ENCODE measurements at places on chromosomes 12 and 14.

DNA sequence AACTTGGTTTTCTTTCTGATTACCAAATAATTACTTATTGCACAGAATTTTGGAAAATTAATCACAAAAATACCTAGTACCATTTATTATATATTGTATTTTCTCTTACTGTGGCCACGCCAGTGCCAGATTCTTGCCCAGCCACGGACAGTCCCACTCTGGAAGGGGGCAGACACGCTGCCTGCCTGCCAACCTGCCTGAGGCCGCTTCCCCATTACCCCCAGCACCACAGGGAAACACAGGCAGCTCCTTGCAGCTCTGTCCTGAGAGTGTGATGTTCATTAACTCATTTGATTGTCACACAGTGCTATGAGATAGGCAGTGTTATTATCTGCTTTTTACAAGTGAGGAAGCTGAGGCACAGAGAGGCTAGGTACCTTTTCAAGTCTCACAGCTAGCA lies 46.8 kb downstream of the CACNA1C start:
- no peak for DNase-seq

GRCh38 chr12:106580671-106581508 lies 1.9 kb upstream of the RFX4 start:
- no peak for DNase-seq

DNA sequence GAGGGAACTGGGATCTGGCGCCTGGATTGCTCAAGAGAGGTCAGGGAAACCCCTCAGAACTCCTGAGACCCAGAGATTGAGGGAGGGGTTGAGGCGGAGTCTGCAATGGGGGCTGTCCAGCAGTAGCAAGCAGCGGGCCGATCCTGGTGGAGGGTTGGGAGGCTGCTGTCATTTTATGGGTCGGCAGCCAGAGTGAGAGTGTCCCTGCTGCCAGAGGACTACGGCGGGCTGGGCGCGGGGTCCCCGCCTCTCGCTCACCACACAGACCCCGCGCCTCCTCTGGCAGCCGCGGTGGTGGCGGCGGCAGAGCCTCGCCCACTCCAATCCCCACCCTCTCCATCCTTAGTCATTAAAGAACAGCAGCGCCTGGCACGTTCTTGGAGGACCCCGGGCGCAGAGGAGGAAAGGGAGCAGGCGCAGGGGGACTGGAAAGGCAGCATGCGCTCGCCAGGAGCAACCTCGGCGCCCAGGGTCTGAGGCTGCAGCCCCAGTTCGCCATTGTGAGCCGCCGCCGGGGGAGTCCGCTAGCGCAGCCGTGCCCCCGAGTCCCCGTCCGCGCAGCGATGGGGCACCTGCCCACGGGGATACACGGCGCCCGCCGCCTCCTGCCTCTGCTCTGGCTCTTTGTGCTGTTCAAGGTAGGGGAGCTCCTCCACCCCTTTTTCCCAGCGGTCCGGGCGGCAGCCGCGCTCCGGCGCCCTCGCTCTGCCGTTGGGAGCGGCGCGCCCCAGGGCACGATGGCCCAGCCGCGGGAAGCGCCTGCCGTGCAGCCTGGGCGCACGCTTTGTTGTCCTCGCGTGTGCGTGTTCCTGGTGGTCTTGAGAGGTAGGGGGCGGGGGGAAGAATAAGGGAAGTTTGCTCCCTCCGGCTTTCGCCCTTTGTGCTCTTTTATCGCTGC lies at the start of gene PTPRO:
TSS of gene PTPRO (plus strand) at position 345 of the 898 bp plus-strand sequence.
- no peak for DNase-seq

- DNase-seq = no peak
Measured at GRCh38 chr12:19058235-19059021, 71.1 kb upstream of the PLEKHA5 start.

- no peak for DNase-seq
Measured at GRCh38 chr14:31024010-31024480, 1.4 kb upstream of the AP4S1 start.

DNA sequence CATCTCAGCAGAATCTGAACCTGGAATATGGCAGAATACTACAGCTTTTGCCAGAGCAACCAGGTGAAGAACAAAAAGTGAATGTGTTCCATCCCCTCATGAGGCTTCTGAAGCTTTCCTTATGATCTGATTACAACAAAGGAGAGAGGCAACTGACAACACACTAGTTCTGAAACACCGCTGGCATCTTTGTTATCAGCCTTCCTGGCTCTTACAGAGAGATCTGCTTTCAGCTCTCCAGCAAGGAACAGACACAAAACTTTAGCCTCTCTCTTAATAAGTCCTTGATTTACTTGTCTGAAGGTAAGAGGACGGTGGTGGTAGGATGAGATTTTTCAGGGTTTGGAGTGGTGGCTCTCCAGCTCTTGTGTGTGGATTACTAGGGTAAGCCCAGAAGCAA lies 227.0 kb downstream of the PPM1H start:
- no peak for DNase-seq

DNA sequence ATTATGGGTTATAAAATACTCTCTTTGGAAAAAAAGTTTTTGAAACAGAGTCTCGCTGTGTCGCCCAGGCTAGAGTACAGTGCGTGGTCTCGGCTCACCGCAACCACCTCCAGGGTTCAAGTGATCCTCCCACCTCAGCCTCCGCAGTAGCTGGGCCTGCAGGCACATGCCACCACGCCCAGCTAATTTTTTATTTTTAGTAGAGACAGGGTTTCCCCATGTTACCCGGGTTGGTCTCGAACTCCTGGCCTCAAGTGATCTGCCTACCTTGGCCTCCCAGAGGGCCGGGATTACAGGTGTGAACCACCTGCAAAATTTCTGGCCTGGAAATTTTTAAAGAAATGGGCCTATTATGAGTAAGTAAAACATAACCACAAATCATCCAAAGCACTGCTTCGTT lies 3.8 kb downstream of the USP15 start:
- no peak for DNase-seq

- no peak for DNase-seq
Measured at GRCh38 chr12:131847456-131847855, 19.3 kb downstream of the MMP17 start.

DNA sequence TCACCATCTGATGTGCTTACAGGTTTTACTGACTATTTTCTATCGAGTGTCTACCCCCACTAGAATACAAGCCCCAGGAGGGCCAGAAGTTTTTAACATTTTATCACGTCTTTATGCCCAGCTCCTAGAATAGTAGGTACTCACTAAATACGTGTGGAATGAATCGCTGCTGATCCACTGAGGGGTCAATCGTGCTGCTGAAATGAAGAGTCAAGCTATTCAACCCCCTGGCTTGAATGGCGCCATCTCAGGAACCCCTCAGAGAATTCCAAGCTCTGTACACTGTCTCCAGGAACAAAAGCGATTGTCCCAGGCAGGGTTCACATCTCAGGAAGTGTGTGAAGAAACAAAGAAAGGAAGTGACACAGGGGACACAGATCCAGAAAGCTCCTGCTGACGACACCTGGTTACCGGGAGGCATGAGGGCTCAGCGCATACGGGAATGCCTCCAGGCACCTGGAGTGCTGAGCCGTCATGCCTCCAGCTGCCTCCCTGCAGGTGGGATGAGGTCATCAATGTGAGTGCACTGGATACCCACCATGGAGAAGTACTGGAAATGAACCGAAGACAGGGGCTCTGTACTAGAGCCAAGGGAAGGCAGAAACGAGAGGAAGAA lies 45.6 kb downstream of the PITPNM2 start:
- DNase-seq = no peak

- no peak for DNase-seq
Measured at GRCh38 chr14:76664790-76665189, 96.5 kb upstream of the VASH1 start.

DNA sequence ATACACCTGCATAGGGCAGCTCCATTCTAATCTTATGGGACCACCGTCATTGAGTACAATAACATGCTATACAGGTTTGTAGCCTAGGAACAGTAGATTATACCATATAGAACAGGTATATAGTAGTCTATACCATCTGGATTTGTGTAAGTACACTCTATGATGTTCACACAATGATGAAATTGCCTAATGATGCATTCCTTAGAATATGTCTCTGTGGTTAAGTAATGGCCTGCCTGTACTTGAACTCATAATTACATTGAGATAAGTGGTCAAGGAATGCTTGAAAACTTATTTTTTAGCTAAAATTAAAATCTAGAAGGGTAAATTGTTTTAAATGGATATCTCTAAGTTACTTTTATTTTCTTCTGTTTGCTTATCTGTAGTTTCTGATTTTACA lies 152.7 kb downstream of the SRGAP1 start:
- DNase-seq = no peak

DNA sequence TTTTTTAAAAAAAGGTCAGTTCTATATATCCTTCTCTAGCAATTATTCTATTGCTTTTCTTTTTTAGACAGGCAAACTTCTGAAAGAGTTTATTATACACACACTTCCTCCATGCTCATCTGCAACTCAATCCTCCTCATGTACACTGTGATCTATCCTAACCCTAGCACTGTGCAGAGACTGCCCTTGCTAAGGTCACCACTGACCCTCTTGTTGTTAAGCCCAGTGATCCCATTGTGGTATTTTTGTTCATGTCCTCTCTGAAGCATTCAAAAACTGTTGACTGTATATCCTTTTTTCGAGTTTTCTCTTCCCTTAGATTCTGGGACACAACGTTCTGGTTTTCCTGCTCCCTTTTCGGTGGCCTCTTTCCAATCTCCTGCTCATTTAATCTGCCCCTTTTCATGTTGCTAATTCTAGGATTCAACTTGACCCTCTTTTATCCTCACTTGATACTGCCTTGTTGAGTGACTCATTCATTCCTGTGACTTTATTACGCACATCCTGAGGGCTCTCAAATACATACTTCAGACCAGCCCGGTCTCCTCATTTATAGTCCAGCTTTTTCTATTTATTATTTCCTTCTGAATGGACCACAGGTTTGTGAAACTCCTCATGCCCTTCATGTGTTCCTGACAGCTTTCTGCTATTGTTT lies 53.9 kb upstream of the PTPRB start:
- DNase-seq = no peak

DNA sequence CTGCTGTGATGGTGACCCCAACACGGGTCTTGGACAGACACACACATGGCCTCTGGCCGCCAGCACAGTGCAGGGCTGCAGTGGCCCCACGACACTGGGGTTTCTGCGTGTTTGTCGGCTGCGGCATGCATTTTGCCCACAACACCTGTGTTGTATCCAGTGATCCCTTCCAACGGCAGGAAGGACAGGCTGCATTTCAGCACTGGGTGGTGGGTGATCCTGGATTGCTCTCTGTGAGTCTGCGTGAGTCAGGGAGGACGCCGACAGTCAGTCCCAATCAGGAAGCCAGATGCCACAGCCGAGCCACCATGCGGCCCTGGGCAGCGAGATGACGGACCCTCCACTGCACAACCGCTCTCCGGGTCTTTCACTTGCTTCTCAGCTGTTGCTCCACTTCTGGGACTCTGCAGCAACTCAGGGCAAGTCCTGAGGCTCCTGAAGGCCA lies 20.6 kb downstream of the LRTM2 start:
- no peak for DNase-seq

DNA sequence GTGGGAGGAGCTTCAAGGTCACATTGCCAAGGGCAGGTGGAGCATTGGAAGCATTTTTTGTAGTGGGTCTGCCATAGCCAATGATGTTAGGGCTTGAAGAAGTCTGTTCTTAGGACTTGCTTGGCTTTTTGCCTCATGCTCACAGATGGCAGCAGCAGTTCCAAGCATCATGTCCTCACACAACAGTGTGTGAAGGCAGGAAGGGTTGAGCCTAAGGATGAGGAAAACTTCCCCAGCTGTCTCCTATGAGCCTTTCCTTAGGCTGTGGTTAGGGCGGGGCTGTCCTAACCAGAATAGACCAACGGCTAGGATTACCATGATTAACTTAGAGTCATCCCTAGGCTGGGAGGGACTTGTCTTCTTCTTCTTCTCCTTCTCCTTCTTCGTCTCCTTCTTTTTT lies 76.2 kb upstream of the KCNA1 start:
- no peak for DNase-seq

- no peak for DNase-seq
Measured at GRCh38 chr14:71668186-71668912, 263.9 kb upstream of the RGS6 start.

- no peak for DNase-seq
Measured at GRCh38 chr12:131642101-131642540, 68.8 kb upstream of the SFSWAP start.

GRCh38 chr12:94338006-94338794 lies 121.5 kb downstream of the CEP83 start:
- DNase-seq = no peak

GRCh38 chr12:60100852-60101251 lies 505.0 kb downstream of the SLC16A7 start:
- DNase-seq = no peak

DNA sequence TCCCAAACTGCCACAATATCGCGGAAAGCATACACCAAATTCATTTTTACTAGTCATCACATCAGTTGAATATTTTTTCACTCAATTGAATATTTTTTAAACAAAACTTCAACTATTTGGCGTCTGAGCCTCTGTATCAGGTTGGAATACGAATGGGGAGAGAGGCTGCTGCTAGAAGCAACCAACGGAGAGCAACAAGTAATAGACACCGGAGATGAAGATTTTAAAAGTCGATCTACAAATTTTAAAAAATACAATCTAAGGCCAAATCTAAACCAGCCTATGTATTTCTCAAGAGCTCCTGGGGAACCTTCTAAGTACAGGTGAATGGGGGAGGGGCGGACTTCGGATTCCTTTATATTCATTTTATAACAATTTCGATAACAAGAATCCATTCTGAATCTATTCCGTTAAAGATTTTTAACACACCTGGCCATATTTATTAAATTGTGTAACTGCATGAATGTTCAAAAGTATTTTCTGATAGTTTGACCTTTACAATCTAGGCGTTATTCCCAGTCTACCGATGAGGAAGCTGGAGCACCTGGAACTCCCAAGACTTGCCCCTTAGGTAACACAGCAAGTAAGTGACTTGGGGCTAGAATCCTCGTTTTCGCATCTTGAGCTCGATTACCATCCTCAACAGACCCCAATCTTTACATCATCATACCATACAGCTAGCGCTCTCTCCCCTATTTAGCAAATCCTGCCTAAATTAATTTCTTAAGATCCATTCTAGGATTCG lies 1.2 kb downstream of the GNPNAT1 start:
- DNase-seq = no peak

DNA sequence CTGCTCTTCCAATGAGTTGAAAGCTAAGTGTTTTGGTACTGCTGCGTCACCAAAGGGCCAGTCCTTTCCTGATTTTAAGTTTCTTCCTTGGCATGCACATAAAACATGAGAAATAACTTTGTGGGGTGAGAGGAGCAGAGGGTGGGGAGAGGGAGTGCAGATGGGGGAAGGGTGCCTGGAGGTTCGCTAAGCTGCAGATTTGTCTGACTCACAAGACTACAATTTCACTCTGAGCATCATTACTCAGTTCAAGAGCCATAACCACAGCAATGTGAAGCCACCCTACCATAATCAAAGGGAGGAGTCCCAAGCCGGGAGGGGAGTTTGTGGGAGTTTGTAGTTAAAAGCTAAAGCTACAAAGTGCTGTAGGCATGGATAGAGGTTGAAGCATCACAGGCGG lies 136.1 kb downstream of the ANO2 start:
- DNase-seq = no peak

GRCh38 chr12:74476234-74476633 lies 61.4 kb upstream of the ATXN7L3B start:
- no peak for DNase-seq
